ENCODE measurements at places on chromosomes 5 and 9.

DNA sequence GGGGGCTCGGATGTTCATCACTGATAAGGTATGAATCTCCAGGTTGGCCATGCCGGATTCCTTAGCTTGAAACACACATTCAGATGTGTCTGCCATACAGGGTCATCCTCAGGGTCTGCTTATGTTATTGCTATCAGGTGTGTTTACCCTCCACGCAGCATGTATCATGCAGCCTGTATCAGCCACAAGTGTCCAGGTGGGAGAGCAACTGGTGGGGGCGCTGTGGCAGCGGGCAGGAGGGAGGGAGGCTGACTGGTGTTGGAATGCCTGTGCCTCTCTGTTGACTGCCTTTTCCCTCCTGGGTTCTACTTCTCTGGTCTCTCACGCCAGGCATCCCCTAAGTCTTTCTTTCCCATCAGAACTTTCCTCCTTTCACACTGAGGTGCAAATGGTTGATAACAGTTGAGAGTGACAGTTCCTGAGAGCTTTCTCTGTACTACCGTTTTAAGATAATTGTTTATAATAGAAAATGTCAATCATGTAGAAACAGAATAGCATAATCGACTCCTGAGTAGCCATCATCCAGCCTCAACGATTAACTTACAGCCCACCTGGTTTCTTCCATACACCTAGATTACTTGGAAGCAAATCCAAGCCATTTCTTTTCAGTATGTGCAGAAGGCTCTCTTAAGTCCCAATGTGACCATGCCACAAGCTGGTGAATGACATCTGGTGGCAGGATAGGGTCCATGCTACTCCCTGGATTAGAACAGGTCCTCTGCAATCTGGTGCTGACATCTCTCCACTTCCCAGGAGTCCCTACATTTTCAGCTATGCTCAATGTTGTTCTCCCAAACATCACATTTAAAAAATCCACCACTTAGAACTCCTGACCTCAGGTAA lies 86.6 kb downstream of the ACER2 start:
- DNase-seq = no peak

- no peak for DNase-seq
Observed at GRCh38 chr9:120214332-120214731, 365.6 kb downstream of the CDK5RAP2 start.

DNA sequence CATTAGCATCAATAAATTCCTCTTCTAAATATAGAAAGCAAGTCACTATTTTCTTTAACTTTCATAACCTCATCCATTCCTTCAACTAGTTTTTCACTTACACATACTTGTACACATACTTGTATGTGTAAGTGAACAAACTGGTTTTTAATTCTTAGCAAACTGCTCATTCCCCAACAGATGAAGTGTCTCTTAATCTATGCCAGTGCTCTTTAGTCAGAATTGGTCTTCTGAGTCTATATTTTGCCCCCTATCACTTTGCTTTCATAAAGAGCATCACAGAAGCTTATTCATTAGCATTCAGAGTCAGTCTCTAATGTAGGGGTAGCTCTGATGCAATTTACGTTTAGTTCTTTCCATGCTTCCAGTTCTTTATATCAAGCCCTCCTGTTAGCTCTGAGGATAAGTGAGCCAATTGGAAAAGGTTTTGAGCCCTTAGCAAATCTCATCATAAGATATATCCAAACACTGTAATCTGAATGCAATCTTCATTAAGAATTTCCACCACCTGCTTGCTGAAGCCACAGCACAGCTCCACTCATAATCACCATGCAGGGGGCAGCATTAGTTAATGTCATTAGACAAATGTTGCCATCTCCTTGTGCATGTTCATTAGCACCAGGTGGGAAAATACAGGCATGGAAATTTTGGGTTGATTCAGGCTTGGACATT lies 178.5 kb upstream of the SLC24A2 start:
- DNase-seq = no peak

DNA sequence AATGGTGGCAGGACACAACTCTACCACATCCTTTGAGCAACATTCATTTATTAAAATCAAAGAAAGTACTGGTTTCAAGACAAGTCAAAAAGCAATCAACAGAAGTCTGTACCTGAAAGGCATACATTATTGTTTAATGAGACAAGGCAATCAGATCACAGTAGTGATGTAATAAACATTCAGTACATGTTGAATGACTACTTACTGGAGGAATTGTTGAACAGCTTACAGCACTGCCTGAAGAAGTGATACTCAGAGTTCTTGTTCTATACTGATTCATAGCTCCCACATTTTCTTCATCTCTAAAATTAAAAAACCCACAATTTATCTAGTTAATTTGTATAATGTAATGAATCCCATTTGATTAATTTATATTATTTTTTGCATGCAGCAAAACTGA lies 18.2 kb downstream of the RIOK2 start:
- DNase-seq = no peak

GRCh38 chr9:99076483-99077171 lies 28.3 kb upstream of the TGFBR1 start:
- no peak for DNase-seq

- DNase-seq = peak; percentile 51
Observed at GRCh38 chr5:134524826-134525682, at the start of gene JADE2. JADE2 (plus strand) TSS chr5:134525670; CDS start chr5:134535858, 10,188 bp downstream.

GRCh38 chr9:133131506-133131905 lies 10.5 kb upstream of the RALGDS start:
- DNase-seq = no peak

DNA sequence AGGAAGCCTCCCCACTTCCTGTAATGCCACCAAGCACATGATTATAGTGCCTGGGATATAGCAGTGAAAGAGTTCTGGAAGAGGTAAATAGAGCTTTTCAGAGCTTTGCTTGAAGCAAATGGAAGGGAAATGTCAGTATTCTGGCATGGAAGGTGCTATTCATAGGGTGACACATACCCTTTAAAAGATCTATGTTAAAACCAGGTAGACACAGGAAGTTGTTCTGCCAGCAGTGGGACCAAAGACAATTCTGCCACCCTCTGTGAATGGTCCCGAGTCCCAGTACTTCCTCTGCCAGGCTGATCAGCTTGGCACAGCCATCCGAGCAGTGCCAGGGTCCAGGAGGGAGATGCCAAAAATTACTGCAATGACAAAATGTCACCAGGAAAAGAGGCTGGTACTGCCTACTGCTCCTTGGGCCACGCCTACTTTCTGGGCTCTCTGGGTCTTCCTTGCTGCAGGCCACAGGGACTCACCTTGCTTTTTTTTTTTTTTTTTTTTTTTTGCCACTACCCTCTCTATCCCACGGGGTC lies 26.7 kb downstream of the GARNL3 start:
- no peak for DNase-seq

- DNase-seq = no peak
Observed at GRCh38 chr5:166117072-166118066, 2174.1 kb upstream of the WWC1 start.

GRCh38 chr9:23123048-23123632 lies 676.5 kb downstream of the DMRTA1 start:
- no peak for DNase-seq

GRCh38 chr5:93274291-93274690 lies 306.7 kb downstream of the NR2F1-AS1 start:
- no peak for DNase-seq
